ENCODE measurements at places on chromosomes 12 and 14.

DNA sequence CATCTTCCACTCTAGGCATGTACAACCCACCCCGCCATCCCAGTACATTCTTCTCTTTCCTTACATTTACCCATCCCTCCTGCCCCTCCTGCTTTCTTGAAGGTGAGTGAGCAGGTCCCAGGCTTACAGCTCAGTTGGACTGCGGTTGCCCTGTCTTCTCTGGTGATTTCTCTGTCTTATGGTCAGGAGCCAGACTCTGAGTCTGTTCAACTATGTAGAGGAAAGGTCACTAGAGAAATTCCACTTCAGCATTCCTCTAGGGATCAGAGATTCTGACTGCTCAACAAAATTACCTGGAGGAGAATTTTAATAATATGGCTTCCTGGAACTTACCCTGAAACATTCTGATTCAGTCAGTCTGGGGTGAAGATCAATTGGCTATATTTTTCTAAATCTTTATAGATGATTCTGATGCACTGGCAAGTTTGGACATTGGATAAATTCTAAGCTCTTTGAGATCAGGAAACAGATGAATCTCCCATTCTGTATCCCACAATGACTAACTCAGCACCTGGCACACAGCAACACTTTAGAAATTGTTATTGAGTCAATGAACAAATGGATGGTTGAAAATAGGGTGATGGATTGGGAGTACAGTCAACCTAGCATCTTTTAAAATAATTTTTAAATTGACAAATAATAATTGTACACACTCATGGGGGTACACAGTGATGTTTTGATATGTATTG lies 128.6 kb upstream of the HIF1A start:
- no peak for DNase-seq

GRCh38 chr12:68977909-68978610 lies 45.1 kb upstream of the CPM start:
- no peak for DNase-seq

- no peak for DNase-seq
Measured at GRCh38 chr12:25713264-25713663, 160.2 kb upstream of the LMNTD1 start.

DNA sequence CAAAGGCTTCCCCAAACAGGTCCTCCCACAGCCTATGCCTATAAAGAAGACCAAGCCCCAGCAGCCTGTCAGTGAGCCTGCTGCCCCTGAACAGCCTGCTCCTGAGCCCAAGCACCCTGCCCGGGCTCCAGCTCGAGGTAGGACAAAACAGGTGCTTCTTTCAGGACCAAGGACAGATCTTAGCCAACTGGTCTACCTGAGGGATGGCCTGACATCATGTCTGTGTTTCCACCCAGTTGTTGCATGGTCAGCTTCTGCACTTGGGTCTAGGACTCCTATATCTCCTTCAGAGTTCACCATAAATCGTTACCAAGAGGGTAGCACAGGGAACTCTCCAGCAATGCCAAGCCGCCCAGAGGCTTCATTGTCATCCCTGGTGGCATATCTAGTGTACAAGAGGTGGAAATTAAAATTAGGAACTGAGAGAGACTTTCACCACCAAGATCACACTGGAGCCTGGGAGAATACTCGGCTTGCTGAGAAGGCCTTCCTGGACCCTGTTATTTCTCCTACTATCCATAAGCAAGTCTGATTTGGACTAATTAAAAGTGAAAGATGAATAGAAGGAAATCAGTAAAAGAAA lies 38.2 kb upstream of the OAS1 start:
- DNase-seq: no peak

DNA sequence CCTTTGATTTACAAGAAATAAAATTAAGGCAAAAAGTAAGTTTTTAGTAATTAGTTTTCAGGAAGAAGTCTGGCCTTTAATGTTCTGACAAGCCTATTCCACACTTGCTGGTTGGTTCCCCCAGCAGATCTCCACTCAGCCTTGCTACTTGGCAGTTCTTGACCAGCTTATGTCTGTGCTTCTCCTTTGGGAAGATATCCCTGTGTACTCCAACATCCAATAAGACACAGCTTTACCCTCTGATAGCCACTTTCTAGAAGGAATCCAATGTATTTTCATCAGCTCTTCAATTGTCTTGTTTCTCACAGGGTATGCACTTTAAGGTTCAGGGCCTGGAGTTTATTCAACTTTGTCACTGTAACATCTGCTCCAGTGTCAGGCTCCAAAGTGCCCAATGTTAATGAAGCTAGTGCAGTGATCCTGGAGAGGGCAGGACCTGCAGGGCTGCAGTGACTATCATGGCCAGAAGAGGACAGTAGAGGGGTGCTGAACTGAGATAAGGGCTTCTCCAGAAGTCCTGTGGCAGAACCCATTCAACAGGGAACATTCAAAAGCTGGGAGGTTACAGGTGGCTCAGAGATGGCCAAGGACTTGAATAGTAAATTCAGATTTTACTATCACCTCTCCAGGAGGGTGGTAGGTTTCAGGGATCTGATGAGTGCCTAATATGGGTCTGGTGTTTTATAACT lies 22.9 kb downstream of the JKAMP start:
- peak; percentile 38 for DNase-seq

- DNase-seq: no peak
Measured at GRCh38 chr14:69207435-69208041, 16.2 kb downstream of the EXD2 start.

- no peak for DNase-seq
Measured at GRCh38 chr12:1529862-1530591, 64.4 kb downstream of the FBXL14 start.

- DNase-seq: no peak
Measured at GRCh38 chr14:65228436-65228835, 126.1 kb upstream of the MAX start.

GRCh38 chr12:104276273-104277131 lies 27.0 kb upstream of the EID3 start:
- DNase-seq: no peak

GRCh38 chr14:84253326-84253725 lies 1276.6 kb upstream of the FLRT2 start:
- no peak for DNase-seq

- no peak for DNase-seq
Measured at GRCh38 chr12:92337128-92337527, 191.5 kb upstream of the BTG1 start.

DNA sequence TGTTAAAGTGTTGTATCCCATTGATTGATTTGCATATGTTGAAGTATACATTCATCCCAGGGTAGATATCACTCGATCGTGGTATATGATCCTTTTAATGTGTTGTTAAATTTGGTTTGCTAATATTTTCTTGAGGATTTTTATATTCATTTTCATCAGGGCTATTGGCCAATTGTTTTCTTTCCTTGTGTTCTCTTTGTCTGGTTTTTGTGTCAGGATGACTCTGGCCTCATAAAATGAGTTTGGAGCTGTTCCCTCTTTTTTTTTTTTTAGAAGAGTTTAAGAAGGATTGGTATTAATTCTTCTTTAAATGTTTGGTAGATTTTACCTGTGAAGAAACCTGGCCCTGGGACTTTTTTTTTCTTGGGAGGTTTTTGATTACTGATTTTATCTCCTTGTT lies 303.5 kb upstream of the RTL1 start:
- DNase-seq: no peak

DNA sequence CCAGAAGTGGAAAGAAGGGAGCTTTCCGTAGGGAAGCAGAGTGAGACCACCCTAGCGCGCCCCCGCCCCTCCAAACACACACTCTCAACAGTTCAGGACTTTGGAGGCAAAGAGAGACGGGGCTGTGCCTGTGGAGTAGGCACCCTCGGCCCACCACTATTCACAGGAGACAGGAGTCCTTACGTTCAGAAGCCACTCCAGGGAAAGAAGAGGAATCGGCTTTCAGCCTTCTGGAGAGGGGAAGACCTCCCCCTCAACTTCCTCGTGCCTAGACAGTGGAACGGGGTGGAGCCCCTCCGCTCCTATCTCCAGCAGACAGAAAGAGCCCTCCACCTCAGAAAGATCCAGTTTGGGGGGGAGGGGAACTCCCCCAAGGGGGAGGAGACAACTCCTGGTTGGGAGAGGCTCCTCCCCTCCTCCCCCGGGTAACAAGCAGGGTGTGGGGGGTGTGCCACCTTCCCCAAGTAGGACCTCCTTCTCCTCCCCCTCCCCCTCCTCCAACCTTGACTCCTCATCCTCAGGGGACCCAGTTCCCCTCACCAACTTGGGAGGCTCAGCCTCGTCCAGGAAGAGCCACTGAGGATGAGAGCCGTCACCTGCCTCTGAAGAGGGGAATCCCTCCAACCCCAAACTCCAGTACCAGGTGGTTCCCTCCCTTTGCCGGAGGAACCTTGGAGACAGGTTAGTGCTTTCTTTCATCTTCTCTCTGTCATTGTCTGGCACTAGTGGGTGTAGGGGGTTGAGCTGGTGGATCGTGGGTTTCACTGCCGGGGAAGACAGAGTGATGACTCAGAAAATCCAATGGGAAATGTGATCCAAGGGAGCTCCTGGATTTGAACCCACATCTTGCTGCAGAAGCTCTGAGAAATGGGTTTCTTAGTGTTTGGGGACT lies 883 bp downstream of the FOXJ2 start:
- peak; percentile 41 for DNase-seq

GRCh38 chr12:116009805-116010204 lies 267.7 kb downstream of the MED13L start:
- DNase-seq: no peak

DNA sequence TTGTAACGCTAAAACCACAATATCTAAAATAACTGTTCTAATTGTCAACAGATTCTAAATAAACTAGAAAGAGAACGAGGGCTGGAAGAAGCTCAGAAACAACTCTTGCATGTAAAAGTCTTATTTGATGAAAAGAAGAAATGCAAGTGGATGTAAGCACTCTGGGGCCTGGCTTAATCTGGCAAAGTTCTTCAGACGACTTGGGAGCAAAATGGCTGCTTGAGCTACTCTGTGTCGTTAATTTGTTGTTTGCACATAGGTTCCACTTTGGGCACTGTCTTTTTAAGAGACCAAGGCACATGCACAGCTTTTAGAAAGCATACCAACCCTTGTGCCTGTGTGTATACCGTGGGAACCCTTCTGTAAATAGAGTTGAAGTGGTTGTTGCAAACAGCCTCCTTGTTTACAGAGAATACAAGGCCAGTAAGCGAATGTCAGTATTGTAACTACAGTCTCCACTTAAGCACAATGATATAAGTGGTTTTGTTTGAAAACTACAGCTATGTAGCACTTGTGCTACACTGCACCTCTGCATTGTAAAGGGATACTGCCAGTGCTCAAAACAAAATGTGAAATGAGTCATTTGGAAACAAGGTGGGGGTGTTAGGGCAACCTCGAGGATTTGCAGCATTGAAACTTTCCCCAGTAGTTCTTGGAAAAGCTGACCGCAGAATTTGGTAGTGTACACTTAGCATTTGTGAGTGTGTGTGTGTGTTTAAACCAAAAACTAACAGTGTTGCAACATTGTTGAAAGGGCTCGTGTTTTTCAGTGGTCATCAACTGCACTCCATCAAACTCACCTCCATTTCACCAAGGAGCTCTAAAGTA lies 154.3 kb downstream of the CEP83 start:
- DNase-seq: peak; percentile 46

DNA sequence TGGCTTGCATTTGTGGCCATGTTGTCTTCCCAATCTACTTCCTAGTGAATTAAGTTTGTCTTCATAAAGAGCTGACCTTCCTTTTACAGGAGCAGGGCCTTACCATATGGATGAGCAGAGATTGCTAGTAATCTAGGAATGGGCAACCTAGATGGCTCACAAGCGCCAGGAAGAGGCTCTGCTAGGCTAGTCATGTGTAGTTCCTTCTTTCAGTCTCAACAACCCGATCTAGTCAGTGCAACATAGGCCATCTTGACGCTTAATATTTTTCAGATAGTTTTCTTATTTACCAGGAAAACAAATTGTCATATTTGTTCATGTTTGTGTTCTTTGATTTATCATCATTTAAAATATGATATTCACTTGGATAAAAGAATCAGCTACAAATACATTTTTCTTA lies 48.2 kb upstream of the TPH2 start:
- DNase-seq: no peak

DNA sequence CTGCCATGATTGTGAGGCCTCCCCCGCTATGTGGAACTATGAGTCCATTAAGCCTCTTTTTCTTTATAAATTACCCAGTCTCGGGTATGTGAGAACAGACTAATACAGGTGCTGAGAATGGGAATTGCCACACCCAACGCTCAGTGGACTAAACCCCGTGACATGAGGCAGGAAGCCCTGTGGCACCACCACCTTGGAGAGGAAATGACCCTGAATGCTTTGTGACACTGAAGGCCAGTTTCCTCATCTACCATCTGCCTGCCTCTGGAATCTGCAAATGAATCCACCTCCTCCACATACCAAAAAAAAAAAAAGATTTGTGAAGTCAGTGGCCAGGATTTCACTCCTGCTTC lies 41.6 kb downstream of the NT5DC3 start:
- DNase-seq: no peak

DNA sequence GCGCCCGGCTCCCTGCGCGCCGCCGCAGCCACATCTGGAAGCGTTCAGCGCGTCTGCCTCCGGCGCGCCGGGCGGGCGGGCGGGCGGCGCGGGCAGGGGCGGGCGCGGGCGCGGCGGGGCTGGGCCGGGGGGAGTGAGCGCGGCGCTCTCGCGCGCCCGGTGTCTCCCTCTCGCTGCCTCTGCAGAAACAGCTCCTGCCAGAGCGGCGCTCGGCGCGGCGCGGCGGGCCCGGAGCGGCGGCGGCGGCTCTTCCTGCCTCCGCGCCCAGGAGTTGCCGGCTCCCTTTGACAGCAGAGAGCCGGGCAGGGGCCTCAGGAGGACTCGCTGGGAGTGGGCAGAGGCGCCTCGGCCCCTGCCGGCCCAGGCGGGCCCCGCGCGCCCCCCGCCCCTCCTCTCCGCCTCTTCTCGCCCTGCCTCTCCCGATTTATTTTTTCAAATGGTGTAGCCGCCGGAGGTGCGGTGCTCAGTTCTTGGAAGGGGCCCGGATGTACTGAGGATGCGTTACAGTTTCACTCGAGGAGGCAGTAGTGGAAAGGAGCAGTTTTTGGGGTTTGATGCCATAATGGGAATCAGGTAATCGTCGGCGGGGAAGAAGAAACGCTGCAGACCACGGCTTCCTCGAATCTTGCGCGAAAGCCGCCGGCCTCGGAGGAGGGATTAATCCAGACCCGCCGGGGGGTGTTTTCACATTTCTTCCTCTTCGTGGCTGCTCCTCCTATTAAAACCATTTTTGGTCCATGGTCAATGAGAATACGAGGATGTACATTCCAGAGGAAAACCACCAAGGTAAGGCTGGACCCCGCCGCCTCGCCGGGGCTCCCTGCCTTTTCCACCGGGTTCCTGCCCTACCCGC lies at the start of gene CACNA1C:
CACNA1C (plus strand) TSS at position 162 of the 853 bp plus-strand sequence; CDS start at position 738, 576 bp downstream.
- DNase-seq: peak; percentile 34

Measured in activated naive CD4-positive, alpha-beta T cell treated with Interleukin-2 at 50 U/mL for 16 hours (primary cell).